ENCODE measurements at places on chromosomes 16 and 17.

- DNase-seq: no peak
Measured at GRCh38 chr16:53507464-53508179, 4.6 kb upstream of the AKTIP start.

GRCh38 chr17:80800481-80801391 lies 190.9 kb upstream of the CHMP6 start:
- no peak for DNase-seq

DNA sequence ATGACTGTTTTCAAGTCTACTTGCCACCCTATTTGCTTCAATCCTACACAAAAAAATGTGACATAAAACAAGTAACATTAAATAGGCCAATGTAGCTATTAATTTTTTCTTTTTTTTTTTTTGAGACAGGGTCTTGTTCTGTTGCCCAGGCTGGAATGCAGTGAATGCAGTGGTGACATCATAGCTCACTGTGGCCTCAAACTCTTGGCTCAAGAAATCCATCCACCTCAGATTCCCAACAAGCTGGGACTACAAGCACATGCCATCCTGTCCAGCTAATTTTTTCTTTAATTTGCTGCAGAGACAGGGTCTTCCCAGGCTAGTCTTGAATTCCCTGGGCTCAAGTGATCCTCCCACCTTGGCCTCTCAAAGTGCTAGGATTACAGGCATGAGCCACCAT lies 29.4 kb downstream of the ANKFY1 start:
- DNase-seq: no peak

DNA sequence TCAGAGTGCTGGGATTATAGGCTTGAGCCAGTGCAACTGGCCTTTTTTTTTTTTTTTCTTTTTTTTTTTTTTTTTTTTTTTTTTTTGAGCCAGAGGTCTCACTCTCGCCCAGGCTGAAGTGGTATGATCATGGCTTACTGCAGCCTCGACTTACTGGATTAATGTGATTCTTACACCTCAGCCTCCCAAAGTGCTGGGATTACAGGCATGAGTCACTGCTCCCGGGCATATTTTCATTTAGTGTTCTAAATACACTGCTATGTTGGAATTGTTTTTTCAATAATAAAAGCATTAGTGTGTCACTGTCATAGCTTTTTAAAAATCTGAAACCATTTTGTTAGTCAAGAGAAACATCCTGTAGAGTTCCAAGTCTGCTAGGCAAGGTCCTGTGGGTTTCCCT lies 40.3 kb downstream of the NDE1 start:
- DNase-seq: no peak

DNA sequence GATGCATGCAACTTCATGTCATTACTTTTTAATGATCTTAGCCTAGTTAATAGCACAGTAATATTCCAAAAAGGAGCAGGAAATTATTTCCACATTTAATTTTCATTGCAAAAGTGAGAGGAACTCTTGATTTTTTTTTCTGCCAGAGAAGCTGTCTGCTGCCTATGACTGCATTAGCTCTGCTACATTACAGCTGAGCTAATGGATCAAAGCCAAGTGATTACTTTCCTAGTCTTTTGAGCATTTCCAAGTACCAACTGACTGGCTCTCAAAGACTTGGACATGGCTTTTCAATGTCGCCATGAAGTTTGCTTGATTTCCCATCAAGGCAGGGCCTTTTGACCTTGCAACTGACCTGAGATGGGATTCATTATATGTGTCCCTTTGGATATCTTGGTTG lies 356.6 kb upstream of the XYLT1 start:
- no peak for DNase-seq

DNA sequence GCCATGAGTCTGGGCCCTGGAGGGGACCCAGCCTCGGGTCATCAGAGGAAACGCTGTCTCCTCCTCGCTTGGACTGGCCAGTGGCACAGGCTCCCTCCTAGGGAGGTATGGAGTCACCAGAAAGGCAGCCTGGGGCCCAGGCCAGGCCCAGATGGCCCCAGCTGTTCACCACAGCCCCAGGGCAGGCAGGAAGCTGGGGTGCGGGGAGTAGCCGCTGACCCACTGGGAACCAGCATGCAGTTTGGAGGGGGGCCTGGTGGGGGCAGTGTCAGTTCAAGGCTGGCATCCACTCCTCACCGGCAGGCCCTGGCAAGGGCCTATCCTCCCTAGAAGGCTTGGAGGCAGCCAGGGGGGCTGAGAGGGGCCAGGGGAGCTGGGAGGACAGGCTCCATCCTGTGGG lies 48.8 kb downstream of the SDK2 start:
- no peak for DNase-seq

DNA sequence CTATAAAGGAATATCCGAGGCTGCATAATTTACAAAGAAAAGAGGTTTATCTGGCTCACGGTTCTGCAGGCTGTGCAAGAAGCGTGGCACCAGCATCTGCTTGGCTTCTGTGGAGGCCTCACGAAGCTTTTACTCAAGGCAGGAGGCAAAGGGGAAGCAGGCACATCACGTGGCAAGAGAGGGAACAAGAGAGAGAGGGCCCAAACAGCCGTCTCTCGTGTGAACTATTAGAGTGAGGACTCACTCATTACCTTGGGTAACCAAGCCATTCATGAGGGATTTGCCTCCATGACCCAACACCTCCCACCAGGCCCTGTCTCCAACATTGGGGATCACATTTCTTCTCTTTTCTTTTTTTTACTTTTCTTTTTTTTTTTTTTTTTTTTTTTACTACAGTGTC lies 7.5 kb upstream of the ALKBH5 start:
- DNase-seq: no peak

GRCh38 chr17:17960500-17961030 lies 11.6 kb downstream of the TOM1L2 start:
- DNase-seq: no peak

GRCh38 chr17:39688475-39688835 lies 598 bp upstream of the PGAP3 start:
- DNase-seq: no peak

- no peak for DNase-seq
Measured at GRCh38 chr16:59212492-59213024, 478.4 kb upstream of the GOT2 start.

DNA sequence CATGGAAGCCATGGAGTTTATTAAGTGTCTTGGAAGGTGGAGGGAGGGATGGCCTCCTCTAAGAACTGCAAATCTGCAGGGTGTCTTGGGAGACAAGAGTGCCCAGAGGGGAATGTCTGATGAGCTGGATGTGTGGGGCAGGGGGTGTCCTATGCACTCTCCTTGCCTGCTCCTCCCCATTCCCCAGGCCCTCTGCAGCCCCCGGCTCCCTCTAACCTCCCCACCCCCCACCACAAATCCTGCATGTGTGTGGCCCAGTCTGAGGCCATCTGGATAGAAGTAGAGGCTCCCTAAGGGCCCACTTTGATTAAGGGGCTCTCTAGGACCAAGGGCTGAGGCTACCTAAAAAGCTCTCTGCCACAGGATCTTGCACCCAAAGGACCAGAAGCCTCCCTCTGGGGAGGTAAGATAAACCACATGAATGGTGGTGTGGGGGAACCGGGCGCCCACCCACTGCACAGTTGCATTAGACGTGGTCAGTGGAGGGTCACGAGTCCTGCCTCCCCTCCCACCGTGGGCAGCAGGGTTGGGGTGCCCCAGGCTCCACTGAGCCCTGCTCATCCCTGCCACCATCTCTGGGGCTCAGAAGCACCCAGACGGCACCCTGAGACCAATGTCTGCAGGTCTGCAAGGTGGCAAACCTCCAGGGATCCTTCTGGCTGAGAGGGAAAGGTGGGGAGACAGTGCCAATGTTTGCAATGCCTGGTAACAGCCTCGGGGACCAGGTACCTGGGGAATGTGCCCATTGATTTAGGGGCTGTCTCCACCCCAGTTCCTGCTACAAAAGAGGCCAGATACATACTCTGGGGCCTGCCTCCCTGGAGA lies 618 bp downstream of the AANAT start:
- DNase-seq: no peak

GRCh38 chr17:1958134-1958881 lies 66.8 kb downstream of the RTN4RL1 start:
- no peak for DNase-seq

DNA sequence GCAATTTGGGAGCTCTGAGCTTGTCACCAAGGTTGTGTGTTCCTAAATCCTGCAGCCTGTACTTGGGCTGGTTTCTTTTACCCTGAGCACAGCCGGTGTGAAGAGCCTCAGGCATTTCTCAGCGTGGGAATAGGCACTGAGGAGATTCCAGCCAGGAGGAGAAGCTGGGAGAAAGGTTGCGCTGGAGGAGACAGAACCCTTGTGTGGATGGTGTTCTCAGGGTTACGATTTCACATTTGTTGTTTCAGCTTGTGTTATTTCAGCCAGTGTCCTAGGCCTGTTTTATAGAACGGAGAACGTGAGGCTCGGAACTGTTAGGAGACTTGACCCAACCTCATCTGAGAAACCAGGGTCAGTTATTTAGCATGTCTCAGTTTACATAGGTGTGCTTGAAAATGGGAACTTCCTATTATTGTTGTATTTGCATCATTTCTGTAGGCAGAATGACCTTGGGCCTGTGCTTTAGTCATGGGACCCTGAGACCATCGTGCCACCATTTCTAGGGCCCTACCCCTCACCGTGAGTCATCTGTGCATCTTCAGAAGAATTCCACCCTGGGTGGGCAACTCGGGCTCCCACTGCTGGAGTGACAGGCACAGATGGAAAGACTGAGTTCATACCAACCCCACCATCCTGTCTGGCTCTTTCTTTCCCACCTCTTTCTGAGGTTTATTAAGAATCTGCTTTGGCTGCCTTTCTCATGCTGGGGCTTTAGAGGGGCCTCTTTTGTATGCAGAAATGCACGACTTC lies 134.9 kb downstream of the MSI2 start:
- no peak for DNase-seq

DNA sequence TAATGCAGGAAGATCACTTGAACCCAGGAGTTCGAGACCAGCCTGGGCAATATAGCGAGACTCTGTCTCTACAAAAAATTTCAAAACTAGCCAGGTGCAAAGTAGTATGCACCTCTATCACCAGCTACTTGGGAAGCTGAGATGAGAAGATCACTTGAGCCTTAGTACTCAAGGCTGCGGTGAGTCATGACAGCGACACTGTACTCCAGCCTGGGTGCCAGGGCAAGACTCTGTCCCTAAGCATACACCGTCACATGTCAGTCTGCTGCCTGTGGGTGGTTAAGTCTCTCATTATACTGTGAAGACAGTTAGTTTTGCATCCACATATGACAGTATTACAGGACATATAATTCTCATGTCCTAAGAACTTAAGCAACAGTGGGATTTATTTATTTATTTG lies 21.8 kb downstream of the NMRAL1 start:
- DNase-seq: no peak

DNA sequence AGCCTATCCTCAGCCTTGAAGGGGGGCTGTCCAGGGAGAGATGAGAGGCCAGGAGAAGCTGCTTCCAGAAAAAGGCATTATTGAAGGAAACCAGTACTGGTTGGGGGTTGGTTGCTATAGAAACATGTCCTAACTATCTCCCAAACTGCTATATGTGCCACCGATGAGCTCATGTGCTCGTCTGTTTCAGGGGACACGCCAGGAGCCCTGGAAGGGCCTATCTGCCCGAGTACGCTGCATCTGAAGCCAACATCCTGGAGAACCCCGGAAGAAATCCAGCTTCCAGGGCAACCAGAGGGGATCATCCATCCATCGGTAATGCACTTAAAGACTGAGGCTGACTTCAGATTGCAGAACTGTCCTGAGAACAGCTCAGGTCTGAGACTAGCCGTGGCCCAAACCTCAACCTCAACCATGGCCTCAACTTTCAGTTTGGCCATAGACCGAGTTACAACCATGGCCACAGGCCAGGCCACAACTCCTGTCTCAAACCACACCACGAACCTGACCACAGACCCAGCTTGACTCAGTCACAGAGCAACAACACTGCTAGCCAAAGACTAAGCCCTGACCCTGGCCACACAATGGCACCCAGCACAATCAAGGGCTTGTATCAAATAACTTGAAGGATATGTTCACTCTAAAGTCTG lies 10.2 kb downstream of the PITPNM3 start:
- DNase-seq: no peak

DNA sequence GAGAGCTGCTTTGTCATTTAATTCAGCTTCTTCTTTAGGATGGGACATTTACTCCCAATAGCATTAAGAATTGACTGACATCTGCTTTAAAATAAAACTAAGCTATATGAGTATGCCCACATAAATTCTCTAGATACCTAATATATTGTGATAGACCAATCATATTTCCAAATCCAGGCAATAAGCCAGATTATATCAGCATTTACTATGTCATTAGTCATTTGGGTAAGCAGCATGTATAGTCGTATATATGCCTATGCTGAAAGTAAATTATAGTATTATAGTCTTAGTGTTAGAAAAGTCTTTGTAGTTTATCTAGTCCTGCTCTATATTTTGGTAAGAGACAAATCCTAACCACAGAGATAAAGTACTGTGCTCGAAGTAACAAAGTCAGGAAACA lies 958.1 kb downstream of the KCNJ2 start:
- no peak for DNase-seq

- DNase-seq: no peak
Measured at GRCh38 chr16:85716680-85717038, 27.9 kb upstream of the GINS2 start.

DNA sequence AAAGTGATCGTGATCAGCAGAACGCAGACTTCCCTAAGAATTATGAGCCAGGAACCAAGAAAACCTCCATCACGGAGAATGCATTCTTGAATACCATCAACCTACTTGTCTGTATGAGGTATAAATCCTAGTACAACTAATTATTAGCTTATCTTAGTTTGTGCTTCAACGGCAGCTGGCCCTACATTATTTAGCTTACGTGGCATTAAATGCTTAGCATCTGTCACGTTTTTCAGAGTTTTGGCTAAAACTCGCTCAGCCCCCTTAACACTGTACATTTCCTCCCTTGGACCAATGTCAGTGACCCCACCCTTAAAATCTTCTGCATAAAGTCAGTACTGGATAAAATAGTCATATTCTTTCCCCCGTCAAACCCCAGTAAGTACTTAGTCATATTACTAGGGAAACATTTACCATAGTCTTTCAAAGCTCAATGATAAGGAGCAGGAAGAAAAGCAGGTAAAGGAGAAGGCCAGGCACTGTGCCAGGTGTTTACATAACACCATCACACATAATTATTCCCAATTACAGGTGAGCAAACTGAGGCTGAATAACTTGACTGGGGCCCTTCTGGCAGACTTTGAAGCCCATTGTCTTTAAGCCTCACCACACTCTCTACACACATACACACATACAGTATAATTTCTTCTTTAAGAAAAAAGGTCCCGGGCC lies 16.6 kb upstream of the TXNDC11 start:
- no peak for DNase-seq

GRCh38 chr17:51805765-51806164 lies 352.7 kb downstream of the CA10 start:
- DNase-seq: no peak

GRCh38 chr16:23534868-23535860 lies 22.0 kb downstream of the EARS2 start:
- DNase-seq: no peak

DNA sequence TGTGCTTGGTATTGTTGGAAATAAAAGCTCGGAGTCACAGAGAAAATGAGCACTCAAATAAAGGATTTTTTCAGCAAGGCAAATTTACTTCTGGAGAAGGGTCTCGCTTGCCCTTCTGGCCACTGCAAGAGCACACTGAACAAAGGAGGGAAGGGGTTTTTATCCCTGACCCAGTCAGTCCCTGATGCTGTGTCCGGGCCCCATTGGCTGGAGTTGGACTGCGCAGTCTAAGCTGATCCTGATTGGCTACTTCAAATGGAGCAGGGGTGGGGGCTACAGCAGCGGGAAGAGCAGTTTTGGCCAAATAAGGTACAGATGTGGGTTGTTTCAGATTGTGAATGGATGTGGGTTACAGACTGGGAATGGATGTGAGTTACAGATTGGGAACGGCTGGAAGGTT lies 4.3 kb upstream of the NLRP1 start:
- no peak for DNase-seq
